Vagina (tissue), 2 donors: ENCODE measurements at places on chromosomes 2 and 18. TPM values are rescaled to one million over a fixed set of nuclear protein-coding genes. Genes with fewer than 3 reads are reported as not detected.

DNA sequence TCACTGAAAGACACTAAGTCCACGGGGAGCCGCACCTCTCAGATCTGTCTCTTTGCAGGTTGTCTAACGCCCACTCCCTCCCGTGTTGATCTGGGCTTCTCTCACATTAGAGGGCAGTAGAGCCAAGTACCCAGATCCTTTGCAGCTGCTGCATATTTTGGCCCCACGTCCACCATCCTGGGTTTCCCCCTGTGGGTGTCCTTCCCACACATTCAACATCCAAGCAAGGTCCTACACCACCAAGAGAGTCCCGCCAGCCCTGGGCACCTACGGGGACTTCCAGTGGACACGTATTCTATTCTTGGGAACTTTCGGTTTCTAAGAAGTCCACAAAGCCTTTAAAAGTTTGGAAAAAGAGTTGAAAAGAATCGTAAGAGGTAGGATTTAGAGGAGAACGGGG lies 116.6 kb downstream of the ATL2 start:
- H3K4me3 ChIP-seq: no peak overlapping the region
- H3K4me1 ChIP-seq: no peaks in the 10 kb centered on the region
- DNase-seq: no peak
- H3K27me3 ChIP-seq: no peaks in the 10 kb centered on the region
- H3K27ac ChIP-seq: no peak overlapping the region

GRCh38 chr2:225040856-225041206 lies 1.4 kb downstream of the DOCK10 start:
- no peaks in the 10 kb centered on the region for H3K36me3 ChIP-seq
- peak overlapping the region; percentile 75 for H3K4me3 ChIP-seq
- H3K27me3 ChIP-seq: no peaks in the 10 kb centered on the region
- peak overlapping the region; percentile 78 for H3K27ac ChIP-seq
- no peak for DNase-seq

GRCh38 chr2:188678882-188679281 lies 295.3 kb upstream of the COL3A1 start:
- H3K4me1 ChIP-seq: no peaks in the 10 kb centered on the region
- DNase-seq: no peak
- no peaks in the 10 kb centered on the region for H3K36me3 ChIP-seq

HOXD13 gene
- total RNA-seq: 15.7 TPM

DNA sequence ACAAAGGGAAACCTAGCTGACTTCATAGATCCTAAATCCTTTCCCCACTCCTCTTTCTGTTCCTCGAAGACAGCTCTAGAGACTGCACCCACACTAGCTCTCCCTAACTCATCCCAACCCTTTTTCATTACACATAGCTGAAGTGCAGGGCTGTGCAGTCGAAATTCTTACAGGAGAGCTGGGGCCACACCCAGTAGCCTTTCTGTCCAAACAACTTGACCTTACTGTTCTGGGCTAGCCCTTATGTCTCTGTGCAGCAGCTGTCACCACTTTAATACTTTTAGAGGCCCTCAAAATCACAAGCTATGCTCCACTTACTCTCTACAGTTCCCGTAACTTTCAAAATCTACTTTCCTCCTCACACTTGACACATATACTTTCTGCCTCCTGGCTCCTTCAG lies 666.1 kb upstream of the PKDCC start:
- H3K36me3 ChIP-seq: no peaks in the 10 kb centered on the region
- no peaks in the 10 kb centered on the region for H3K4me1 ChIP-seq
- no peak overlapping the region for H3K4me3 ChIP-seq
- no peak for DNase-seq
- H3K27me3 ChIP-seq: no peaks in the 10 kb centered on the region

GRCh38 chr2:145741181-145741580 lies 1221.3 kb upstream of the ZEB2 start:
- H3K36me3 ChIP-seq: no peaks in the 10 kb centered on the region
- no peaks in the 10 kb centered on the region for H3K4me1 ChIP-seq
- H3K27ac ChIP-seq: no peak overlapping the region

TCF23 gene
- total RNA-seq: 7.4 TPM

GRCh38 chr2:42123426-42123825 lies 45.7 kb upstream of the EML4 start:
- H3K27me3 ChIP-seq: no peaks in the 10 kb centered on the region
- no peaks in the 10 kb centered on the region for H3K36me3 ChIP-seq
- H3K4me1 ChIP-seq: peaks cover 22% of the 10 kb centered on the region
- DNase-seq: peak; percentile 22
- H3K27ac ChIP-seq: peak overlapping the region; percentile 5

GRCh38 chr2:123434546-123435395 lies 590.3 kb upstream of the CNTNAP5 start:
- H3K4me1 ChIP-seq: no peaks in the 10 kb centered on the region
- no peak overlapping the region for H3K4me3 ChIP-seq
- no peak for DNase-seq
- H3K27me3 ChIP-seq: no peaks in the 10 kb centered on the region
- H3K27ac ChIP-seq: no peak overlapping the region

DNA sequence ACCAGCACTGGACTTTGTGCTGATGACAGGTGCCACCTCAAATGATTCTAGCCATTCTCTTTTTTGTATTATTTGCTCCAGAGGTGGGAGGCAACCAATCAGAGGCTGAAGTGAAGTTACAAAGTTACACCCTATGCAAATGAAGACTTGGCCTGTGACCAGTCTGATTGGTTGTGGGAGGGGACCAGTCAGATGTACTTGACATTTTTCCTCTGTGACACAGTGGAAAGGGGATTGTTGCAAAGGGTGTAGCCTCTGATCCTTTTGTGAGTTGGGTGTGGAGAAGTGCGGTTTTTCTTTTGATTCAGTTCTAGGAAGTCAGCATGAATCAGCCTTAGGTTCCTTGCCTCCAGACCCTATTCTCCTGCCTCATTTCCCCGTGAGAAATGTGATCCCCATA lies 244.0 kb downstream of the ARL6IP6 start:
- no peaks in the 10 kb centered on the region for H3K36me3 ChIP-seq
- DNase-seq: no peak
- no peaks in the 10 kb centered on the region for H3K4me1 ChIP-seq
- no peaks in the 10 kb centered on the region for H3K27me3 ChIP-seq
- H3K27ac ChIP-seq: no peak overlapping the region
- H3K4me3 ChIP-seq: no peak overlapping the region

DNA sequence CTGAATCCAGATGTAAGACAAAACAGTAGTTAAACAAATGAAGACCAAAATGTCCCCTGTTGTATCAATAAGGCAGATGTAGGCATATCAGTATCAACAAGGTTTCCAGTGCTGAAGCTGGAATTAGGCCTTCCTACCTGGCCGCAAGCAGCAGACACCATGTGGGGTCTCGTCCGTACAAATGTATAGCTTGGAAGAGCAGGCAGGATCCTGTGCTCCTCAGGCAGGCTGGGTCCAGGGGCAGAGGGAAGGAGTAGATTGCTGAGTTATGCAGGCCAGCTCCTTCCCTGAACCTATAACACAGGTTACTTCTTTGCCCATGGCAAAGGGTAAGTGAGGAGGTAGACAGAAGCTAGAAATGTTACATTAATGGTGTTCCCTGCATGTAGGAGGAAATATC lies 23.5 kb downstream of the NTSR2 start:
- H3K4me1 ChIP-seq: no peaks in the 10 kb centered on the region
- H3K4me3 ChIP-seq: no peak overlapping the region
- H3K27me3 ChIP-seq: no peaks in the 10 kb centered on the region
- H3K36me3 ChIP-seq: no peaks in the 10 kb centered on the region

GRCh38 chr18:45290364-45290763 lies 324.9 kb upstream of the SLC14A2 start:
- no peaks in the 10 kb centered on the region for H3K36me3 ChIP-seq
- no peak for DNase-seq
- no peak overlapping the region for H3K27ac ChIP-seq

DNA sequence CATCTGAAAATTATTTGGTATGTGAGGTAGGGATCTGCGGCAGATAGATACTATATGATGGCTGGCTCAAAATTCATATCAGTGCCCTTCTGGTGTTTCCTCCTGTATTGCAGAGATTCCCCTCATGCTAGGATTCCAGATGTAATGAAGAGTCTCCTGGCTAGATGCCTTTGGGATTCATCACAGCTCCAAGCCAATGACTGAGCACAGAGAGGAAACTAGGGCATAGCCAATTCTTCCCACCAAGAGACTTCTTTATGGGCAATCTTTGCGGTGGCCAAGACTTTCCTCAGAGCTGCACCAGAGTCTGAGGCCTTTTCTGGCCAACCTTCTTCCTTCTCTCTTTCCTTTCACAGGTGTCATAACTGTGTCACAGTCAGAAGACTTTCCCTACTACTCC lies 25.5 kb upstream of the CIB4 start:
- no peak for DNase-seq
- no peak overlapping the region for H3K4me3 ChIP-seq
- no peaks in the 10 kb centered on the region for H3K4me1 ChIP-seq
- no peak overlapping the region for H3K27ac ChIP-seq
- H3K27me3 ChIP-seq: no peaks in the 10 kb centered on the region

DNA sequence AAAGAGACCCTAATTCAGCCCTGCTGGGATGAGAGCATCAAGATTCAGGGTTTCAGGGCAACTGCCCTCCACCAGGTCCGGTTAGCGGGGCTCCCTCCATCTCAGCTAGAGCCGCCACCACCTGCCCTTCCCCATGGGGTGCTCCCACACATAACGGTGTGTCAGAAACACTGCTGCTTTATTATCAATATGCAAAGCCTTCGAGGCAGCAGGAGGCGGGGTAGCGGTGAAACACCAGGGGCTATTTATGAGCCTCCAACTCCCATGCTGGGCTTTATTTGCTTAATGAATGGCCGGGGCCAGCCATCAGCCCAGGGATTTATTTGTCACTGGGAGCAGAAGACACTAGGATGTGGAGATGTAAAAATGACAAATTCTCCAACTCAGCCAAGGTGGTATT lies 109.8 kb downstream of the GALNT14 start:
- no peaks in the 10 kb centered on the region for H3K36me3 ChIP-seq
- no peak overlapping the region for H3K4me3 ChIP-seq
- H3K27me3 ChIP-seq: no peaks in the 10 kb centered on the region
- no peak overlapping the region for H3K27ac ChIP-seq

DNA sequence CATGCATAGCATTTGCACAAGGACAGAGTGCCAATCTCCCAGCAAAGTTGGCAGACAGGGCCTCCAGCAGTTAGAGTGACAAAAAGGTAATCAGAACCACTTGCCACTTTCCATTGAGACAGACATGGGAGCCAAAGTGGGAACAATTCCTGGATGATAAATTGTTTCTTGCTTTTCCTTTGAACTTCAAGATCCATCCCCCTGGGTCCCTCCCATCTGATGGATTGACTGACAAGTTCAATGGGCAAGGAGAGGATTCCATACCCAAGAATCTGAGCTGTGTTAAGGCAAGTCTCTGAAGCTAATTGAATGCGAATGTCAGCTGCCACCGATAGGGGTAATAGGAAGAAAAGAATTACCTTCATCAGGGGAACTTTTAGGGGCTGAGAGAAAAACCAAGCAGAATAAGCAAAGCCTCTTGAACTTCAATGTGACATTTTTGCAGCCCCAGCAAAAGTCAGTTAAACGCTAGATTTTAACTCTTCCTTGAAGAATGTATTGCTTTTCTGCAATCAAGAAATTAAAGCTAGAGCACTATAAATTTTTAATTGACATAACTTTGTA lies 96.5 kb downstream of the LYPD1 start:
- no peaks in the 10 kb centered on the region for H3K4me1 ChIP-seq
- no peak for DNase-seq
- H3K27ac ChIP-seq: no peak overlapping the region
- H3K27me3 ChIP-seq: no peaks in the 10 kb centered on the region
- H3K4me3 ChIP-seq: no peak overlapping the region
- H3K36me3 ChIP-seq: no peaks in the 10 kb centered on the region

DNA sequence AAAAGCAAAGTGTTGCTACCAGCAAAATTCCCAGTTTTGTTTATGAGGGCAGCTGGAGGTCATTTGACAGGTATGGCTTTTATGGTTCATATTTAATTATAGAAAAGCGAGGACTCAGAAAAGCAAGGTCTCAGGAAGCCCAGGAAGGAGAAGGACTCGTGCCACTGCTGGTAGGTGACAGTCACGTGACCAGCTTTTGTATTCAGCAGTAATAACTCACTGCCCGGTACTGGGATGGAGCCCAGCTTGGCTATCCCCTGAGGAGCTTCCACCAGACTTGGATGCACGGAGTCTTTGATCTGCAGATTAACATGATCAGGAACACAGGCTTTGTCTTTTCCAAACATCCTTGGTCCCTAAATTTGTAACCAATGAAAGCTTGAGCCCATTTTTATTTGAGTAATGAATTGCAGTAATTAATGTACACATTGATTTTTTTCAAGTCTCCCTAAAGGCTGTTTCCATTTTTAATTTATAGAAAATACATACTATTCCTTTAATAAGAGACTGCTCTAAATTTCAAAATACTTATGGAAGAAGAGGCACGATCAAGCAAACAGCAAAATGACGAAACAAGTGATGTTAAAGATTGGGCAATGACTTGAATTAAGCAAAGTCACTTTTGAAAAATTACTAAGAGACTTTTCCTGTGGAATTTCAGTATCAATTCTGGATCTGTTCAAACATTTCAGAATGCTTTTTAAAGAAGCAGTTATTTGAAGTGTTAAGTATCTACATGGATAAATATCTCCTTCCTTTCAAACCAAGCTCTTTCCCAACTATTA lies 251.7 kb upstream of the HNRNPA3 start:
- H3K27me3 ChIP-seq: no peaks in the 10 kb centered on the region
- no peak for DNase-seq
- H3K27ac ChIP-seq: no peak overlapping the region
- no peaks in the 10 kb centered on the region for H3K4me1 ChIP-seq

DNA sequence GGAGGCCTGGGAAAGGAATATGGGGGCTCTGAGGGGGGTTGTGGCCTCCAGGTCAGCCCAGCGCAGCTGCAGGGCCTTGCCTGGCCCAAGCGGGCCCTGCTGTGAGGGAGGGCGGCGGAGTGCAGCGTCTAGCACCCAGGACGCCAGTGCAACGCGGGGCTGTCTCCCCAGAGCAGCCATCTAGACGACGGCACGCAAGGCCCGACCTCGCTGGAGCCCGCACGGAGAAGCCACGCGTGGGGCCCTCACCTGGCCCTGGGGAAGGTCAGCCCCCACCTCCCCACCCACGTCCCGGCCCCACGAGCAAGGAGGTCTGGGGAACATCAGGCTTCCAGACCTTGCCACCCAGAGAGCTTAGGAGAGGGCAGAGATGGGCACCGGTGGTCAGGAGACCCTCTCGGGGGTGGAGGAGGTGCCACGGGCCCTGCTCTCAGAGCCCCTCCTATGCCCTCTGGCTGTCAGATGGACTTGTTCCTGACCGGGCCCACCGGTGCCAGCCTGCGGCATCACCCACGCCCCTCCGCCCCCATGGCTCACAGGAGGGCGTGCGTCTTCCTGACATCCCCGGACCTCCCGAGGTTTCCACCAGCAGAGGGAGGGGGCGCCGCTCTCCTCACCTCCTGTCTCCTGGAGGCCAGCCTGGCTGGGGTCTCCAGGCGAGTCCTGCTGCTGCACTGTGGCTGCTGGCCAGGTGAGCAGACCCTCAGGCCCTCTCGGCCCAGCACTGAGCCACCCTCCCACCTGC lies 17.0 kb downstream of the GPR35 start:
- no peak overlapping the region for H3K4me3 ChIP-seq
- no peaks in the 10 kb centered on the region for H3K36me3 ChIP-seq
- H3K27ac ChIP-seq: no peak overlapping the region
- H3K4me1 ChIP-seq: no peaks in the 10 kb centered on the region
- DNase-seq: no peak

LOXL3 gene
- total RNA-seq: 6.1 TPM
